Naive thymus-derived CD4-positive, alpha-beta T cell (primary cell): ENCODE measurements at places on chromosomes 5 and 9. TPM values are rescaled to one million over a fixed set of nuclear protein-coding genes. Genes with fewer than 3 reads are reported as not detected.

- no peaks in the 10 kb centered on the region for H3K36me3 ChIP-seq
- no peaks in the 10 kb centered on the region for H3K4me1 ChIP-seq
- DNase-seq: no peak
- H3K27me3 ChIP-seq: no peaks in the 10 kb centered on the region
- H3K27ac ChIP-seq: no peak overlapping the region
These were observed 31.8 kb upstream of the RXRA start for GRCh38 chr9:134294153-134295071.

GRCh38 chr5:169971780-169972179 lies 8.5 kb downstream of the INSYN2B start:
- no peak for DNase-seq
- H3K36me3 ChIP-seq: no peaks in the 10 kb centered on the region
- H3K4me1 ChIP-seq: no peaks in the 10 kb centered on the region
- H3K27me3 ChIP-seq: no peaks in the 10 kb centered on the region
- no peak overlapping the region for H3K4me3 ChIP-seq

DNA sequence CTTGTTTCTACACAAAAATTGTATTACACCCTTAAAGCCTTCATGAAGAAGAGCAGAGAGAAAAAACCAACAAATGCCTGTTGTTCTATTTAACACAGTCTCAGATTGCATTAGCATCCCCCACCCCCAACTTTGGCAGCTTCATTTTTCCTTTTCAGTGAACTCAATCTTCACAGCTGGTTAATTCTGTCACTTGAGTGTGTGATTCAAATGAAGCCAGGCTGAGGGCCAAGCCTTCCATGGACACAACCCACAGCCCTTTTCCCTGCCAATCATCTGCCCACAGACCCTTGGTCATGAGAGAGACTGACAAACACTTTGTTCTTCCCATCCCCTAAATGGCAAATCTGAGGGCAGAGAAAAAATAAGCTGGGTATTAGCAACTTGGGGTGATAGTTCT lies 217.5 kb upstream of the NMUR2 start:
- H3K4me1 ChIP-seq: no peaks in the 10 kb centered on the region
- H3K27me3 ChIP-seq: no peaks in the 10 kb centered on the region
- H3K4me3 ChIP-seq: no peak overlapping the region
- no peak overlapping the region for H3K27ac ChIP-seq
- no peak for DNase-seq

DNA sequence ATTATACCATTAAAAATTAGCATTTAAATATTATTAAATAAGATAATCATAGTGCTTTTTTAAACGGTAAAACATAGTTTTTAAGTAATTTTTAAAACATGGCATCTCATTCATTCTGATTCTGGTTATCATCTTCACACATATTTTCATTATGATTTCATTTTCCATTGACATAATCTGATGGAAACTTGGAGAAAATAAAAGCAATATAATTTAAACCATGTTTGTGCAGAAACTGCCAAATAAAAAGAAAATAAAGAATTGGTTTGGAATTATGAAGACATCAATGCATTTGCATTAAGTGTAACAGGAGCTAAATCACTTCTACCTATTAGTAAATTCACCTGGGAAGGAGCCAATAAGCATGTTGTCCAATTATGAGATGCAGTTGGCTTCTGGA lies 490.1 kb upstream of the CD180 start:
- no peak overlapping the region for H3K27ac ChIP-seq
- H3K27me3 ChIP-seq: no peaks in the 10 kb centered on the region

The SLC1A1 gene
- not detected for total RNA-seq

DNA sequence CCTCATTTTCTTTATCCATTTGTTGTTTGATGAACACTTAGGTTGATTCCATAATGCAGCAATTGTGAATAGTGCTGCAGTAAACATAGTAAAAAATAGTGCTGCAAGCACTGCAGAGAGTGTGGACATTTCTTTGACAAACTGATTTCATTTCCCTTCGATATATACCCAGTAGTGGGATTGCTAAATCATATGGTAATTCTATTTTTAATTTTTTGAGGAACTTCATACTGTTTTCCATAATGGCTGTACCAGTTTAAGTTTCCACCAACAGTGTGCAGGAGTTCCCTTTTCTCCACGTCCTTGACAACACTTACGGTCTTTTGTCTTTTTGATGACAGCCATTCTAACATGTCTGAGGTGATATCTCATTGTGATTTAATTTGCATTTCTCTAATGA lies 138.2 kb upstream of the PLPPR1 start:
- H3K4me3 ChIP-seq: no peak overlapping the region
- no peaks in the 10 kb centered on the region for H3K36me3 ChIP-seq
- no peak overlapping the region for H3K27ac ChIP-seq
- no peaks in the 10 kb centered on the region for H3K27me3 ChIP-seq
- no peaks in the 10 kb centered on the region for H3K4me1 ChIP-seq
- no peak for DNase-seq

DNA sequence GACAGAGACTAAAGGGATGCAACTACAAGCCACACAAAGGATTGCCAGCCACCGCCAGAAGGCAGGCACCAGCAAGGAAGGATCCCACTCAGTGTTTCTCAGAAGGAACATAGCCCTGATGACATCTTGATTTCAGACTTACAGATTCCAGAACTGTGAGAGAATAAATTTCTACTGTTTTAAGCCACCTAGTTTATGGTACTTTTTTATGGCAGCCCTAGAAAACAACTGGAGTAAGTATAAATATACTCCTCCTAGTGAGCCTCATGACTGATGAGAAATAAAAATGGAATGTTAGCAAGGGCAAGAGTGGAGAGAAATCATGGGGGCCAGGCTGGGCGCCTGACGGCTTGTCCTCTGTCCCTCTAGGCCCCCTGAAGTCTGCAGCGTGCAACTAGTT lies 307.3 kb downstream of the PIK3R1 start:
- no peaks in the 10 kb centered on the region for H3K27me3 ChIP-seq
- no peak overlapping the region for H3K4me3 ChIP-seq
- H3K4me1 ChIP-seq: no peaks in the 10 kb centered on the region
- H3K27ac ChIP-seq: no peak overlapping the region

The TAF11L12 gene
- not detected for total RNA-seq

The CMYA5 gene
- 0.15 TPM for total RNA-seq

DNA sequence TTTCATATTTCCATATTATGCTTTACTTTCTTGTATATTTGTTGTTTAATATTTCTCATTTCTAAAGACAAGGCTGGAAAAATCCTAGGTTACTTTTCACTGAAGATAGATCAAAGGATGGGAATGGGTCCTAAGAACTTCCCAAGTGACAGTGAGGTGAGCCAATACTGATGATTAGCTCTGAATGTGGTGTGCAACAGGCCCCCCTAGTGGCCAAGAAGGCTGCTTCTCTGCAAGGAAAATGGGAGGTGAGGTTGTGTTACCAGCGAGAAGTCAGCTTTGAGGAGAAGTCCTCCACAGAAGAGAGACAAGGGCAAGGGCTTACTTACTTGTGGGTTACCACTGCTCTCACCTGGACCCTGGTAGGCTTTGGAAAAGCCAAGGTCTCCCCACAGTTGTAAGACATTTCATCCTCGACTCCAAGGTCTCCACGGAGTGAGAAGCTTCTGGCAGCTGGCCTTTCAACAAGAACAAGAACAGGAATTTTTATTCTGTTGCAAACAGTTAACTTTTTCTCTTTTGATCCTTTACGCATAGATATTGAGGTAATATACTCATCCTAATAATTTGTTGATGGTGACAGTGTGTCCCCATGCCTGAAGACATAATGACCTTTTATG lies 69.9 kb downstream of the MAMDC2 start:
- no peak overlapping the region for H3K4me3 ChIP-seq
- no peak overlapping the region for H3K27ac ChIP-seq
- H3K27me3 ChIP-seq: peaks cover 4% of the 10 kb centered on the region
- DNase-seq: no peak
- no peaks in the 10 kb centered on the region for H3K36me3 ChIP-seq

- no peak for DNase-seq
- H3K27ac ChIP-seq: no peak overlapping the region
- no peaks in the 10 kb centered on the region for H3K36me3 ChIP-seq
- H3K4me1 ChIP-seq: no peaks in the 10 kb centered on the region
- H3K4me3 ChIP-seq: no peak overlapping the region
- no peaks in the 10 kb centered on the region for H3K27me3 ChIP-seq
These were observed 356.7 kb downstream of the DIRAS2 start for GRCh38 chr9:90285946-90286345.

DNA sequence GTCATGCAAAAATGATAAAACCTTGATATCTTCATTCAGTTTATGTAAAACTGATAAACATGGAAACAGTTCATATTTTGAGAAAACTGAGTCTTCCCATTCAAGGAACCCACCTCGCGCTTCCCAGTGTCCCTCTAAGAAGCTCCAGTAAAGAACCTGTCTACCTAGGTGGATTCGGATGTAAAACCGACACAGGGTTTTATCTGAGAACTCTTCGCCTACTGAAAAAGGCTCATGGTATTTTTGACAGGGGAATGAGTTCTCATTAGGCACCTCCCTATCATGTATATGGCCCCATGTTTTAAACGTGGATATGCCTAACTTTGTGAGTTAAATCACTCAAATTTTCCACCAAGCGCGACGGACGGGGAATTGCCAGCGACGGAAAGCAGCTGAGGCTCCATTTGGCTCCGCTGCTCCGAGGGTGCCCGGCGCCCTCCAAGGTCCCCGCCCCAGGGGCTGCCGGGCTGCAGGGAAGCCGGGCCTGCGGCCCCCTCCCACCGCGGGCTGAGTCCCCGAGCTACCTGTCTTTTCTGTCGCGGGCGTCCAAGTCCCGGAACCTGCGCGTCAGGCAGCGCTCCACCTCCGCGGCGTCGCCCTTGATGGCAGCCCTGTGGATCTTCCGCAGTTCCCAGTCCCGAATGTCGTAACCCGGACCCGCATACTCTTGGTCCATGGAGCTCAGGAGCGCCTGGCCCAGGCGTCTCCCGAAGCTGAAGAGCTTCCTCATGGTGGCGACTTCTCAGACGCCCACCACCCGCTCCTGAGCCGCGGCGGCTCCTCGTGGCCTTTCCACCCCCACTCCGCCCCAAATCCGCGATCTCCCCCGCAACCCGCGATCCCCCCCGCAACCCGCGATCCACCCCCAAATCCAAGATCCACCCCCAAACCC lies 594 bp downstream of the ANKRD18A start:
- no peaks in the 10 kb centered on the region for H3K36me3 ChIP-seq
- H3K4me1 ChIP-seq: peaks cover 5% of the 10 kb centered on the region
- H3K4me3 ChIP-seq: peak overlapping the region; percentile 68
- DNase-seq: peak; percentile 36
- H3K27me3 ChIP-seq: no peaks in the 10 kb centered on the region

- H3K36me3 ChIP-seq: no peaks in the 10 kb centered on the region
- no peaks in the 10 kb centered on the region for H3K27me3 ChIP-seq
- no peaks in the 10 kb centered on the region for H3K4me1 ChIP-seq
These were observed 189.8 kb upstream of the TRIM32 start for GRCh38 chr9:116497095-116497890.

- H3K27ac ChIP-seq: no peak overlapping the region
- H3K4me3 ChIP-seq: no peak overlapping the region
- peaks cover 4% of the 10 kb centered on the region for H3K4me1 ChIP-seq
- no peak for DNase-seq
- no peaks in the 10 kb centered on the region for H3K27me3 ChIP-seq
- no peaks in the 10 kb centered on the region for H3K36me3 ChIP-seq
These were observed 19.8 kb downstream of the NACC2 start for GRCh38 chr9:136075134-136075841.

The GPR21 gene
- 1.8 TPM for total RNA-seq

DNA sequence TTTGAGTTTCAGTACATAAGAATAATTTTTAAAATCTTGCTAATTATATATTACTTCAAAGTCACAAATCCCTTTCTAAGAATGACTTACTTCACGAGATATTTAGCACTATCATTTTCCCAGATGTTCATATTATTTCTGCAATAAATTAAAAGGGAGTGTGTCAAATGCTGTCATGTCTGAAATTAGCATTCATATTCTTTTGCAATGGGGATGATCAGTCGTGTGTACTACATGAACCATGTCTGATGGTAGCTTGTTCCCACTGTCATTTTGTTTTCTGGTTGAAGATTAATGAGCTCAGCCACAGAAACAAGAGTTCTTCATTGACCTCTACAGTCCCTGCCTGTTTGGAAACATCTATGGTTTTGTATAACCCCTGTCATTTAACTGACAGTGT lies 30.1 kb downstream of the OTULINL start:
- no peaks in the 10 kb centered on the region for H3K27me3 ChIP-seq
- no peak overlapping the region for H3K27ac ChIP-seq
- DNase-seq: no peak
- no peaks in the 10 kb centered on the region for H3K4me1 ChIP-seq
- peaks cover 54% of the 10 kb centered on the region for H3K36me3 ChIP-seq
